Esophagus squamous epithelium (tissue), 5 donors: ENCODE measurements at places on chromosomes 13 and 19.

- no peak for DNase-seq
Observed at GRCh38 chr13:31631071-31631470, 108.3 kb upstream of the RXFP2 start.

GRCh38 chr19:46384396-46384795, 29.0 kb downstream of the CCDC8 start:
- DNase-seq = no peak

DNA sequence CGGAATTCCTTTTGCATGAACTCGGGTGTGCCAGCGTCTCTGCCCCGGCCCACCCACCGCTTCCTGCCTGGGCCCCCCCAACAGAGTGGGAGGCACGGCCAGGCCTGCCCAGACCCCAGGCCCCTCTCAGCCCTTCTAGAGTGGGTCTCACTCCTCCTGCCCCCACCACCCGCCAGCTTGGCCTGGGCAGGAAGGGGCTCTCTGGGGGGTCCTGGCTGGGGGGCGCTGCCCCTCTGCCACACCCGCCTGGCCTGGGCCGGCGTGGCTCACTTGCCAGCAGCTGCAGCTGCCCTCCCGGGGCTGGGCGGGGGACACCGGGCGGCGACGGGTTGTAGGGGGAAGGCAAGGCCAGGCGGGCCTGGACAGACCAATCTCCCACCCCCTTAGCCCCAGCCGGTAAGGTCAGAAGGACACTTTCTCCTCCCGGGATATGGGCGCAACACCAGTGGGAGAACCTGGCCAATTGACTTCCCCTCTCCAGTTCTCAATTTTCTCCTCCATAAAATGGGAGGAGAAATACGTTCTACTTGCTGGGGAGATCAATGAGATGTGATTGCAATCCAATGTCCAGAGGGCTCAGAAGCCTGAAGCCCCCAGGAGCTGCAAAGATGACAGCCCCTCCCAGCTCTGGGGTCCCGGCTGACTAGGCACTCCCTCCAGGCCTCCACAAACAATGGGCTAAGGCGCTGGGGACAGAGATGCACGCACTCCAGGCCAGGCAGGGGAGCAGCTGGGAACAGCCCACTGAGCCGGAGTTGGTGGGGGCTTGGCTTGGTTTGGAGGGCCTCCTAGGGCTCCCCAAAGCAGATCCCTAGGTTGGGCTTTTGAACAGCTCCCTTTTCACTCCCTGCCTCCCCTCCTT, 2.4 kb downstream of the CRLF1 start:
- no peak for DNase-seq

DNA sequence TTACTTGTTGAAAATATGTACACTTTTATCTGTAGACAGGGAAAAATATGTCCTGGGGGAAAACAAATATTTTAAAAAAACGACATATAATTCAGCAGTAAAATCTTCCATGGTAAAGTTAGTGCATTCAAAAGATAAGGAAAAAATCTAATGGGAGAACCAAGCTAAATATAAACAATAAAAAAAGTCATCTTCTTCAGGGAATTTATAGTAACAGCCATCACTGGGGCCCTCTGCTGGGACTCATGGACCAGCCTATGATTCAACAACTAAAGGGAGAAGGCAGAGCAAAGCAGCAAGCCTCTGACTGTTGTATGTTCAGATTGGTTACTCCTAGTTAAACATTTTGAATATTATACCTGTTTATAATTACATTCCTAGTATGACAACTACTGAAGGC, 93.0 kb downstream of the ITGBL1 start:
- DNase-seq = no peak

DNA sequence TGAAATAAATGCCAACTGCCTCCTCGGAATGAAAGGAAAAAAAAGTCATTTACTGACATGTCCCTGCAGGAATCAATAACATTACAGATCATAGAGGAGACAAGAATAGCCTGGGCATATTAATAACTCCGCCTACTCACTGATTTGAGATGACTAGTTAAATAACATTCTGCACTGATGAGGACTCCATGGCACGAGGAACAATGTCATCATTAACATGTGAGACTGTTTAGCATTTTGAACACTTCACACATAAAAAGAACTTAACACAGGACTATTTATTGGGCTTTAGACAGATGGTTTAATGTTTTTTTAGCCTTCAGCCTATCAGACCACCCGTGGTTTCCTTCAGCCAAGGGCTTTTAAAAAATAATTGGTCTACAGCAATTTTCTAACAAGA, 170.1 kb downstream of the OLFM4 start:
- DNase-seq = no peak

DNA sequence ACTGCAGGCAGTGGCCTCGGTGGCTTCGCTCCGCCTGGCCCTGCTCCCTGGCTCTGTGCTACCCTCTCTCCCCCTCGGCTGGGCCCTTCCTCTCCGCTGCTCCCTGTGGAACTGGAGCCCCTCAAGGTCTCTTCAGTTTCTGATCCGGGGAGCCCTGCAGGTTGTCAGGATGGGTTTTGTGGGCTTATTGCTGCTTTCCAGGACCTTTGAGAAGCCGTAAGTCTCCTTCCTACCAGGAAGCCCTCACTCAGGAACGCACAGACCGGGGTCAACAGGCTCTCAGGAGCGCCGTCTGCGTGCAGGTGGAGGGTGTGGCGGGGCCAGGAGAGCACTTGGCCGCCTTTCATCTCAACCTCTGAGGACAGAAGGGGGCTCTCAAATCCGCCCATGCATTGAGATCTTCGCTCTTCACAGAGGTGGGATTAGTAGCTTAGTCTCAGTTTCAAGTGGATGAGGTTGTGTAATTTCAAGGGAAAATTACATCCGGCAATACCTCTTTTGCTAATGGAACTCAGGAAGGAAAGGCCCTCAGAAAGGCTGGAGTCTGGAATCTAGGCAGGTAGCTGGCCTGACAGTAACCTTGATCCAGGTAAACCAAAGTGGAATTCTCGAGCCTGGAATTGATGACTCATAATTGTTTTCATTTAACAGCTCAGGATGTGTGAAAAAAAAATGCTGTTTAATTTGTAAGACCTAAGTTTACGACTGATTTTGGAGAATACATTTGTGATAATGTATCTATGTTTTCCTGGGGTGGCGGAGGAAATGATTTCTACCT, 102.0 kb downstream of the ATP11A start:
- DNase-seq = no peak

- no peak for DNase-seq
Observed at GRCh38 chr19:1767464-1767933, 14.2 kb downstream of the ONECUT3 start.

GRCh38 chr13:35848336-35849255, 282.6 kb downstream of the DCLK1 start:
- no peak for DNase-seq

- no peak for DNase-seq
Observed at GRCh38 chr13:76803831-76804230, 82.4 kb downstream of the KCTD12 start.

- DNase-seq = peak; percentile 56
Observed at GRCh38 chr19:2702170-2703076, at the start of gene GNG7. Gene GNG7 (minus strand): TSS chr19:2702694. CDS start chr19:2520688, 182,006 bp downstream.

DNA sequence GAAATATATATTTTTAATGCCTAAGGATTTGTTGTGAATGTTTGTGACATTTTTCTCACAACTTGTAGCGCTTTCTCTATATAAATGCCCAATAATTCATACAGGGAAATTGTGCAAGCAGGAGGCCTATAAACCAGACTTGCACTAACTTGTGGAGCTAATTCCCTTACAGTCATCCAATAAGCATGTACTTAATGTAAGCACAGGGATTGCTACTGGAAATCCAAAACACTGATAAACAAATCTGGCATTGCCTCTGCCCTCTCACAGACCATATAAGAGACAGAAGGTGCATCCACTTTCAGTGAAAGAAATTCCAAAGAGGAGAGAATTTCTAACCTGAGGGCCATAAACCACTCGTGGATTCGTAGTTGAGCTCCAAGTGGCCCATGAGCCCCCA, 518.8 kb downstream of the MYO16 start:
- DNase-seq = no peak
